Upper lobe of right lung (tissue), 1 donor: ENCODE measurements at places on chromosomes 1 and 21.

- no peak for DNase-seq
Measured at GRCh38 chr1:59569198-59569597, 245.6 kb upstream of the HOOK1 start.

GRCh38 chr1:113940365-113941244 is 11.5 kb downstream of the HIPK1 start:
- DNase-seq, result no peak

- DNase-seq, result no peak
Measured at GRCh38 chr1:232620356-232620969, 9.5 kb downstream of the SIPA1L2 start.

DNA sequence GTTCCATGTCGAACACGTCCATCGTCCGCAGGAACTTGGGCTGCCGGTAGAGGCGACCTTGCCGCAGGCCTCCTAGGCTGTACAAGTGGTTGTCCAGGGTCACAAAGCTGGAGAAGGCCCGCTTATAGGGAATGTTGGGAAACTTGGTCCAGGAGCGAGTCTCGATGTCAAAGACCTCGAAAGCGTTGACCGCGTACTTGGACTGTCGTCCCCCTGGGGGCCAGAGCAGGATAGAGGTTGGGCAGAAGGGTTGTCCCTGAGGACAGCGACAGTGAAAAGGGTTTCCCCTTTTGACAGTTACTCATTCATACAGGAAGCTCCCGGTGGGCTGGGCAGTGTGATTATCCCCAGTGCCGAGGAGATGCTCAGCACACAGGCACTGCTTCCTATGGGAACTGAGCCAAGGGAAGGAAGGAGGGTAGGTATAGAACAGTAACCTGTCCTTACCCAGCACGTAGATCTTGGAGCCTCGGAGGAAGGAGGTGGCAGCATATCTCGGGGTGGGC is 17.5 kb downstream of the KLHDC8A start:
- no peak for DNase-seq

GRCh38 chr21:29233256-29233546 is 65.5 kb upstream of the BACH1 start:
- DNase-seq, result no peak

- no peak for DNase-seq
Measured at GRCh38 chr1:150775276-150775675, 9.7 kb upstream of the CTSS start.

GRCh38 chr1:151145304-151146071 is 943 bp downstream of the SEMA6C start:
- peak; percentile 67 for DNase-seq

GRCh38 chr1:168555508-168556046 is 11.8 kb upstream of the XCL2 start:
- DNase-seq, result no peak

DNA sequence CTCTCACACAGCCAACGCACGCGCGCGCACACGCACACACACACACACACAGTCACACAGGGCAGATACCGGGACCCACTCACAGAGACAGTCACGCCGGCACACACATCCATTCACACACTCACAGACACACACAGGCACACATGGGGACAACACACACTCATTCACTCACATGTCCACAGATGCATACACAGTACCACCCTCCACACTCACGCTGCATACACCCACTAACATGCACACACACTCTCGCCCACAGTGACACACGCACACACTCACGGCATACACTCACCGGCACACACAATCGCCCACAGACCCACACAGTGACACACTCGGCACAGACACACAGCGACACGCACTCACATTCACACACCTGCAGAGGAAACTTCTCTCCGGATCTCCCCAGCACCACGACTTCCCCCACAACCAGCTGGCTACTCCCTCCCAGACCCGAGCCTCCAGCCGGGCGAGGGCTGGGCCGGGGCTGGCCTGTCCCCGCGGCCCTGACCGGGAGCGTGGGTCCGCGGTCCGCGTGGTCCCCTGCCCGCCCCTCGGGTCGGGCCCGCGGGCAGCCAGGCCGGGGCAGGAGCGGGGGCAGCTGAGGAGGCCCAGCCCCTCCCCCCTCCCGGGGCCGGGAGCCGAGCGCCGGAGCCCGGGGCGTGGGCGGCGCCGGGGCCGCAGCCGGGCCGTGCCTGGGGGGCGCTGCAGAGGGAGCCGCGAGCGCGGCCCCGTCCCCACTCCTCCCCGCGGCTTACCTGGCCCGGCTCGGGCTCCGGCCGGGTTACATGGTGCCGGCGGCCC is 552 bp downstream of the DLGAP3 start:
- DNase-seq, result no peak

- no peak for DNase-seq
Measured at GRCh38 chr21:38129711-38130110, 127.1 kb upstream of the KCNJ15 start.

DNA sequence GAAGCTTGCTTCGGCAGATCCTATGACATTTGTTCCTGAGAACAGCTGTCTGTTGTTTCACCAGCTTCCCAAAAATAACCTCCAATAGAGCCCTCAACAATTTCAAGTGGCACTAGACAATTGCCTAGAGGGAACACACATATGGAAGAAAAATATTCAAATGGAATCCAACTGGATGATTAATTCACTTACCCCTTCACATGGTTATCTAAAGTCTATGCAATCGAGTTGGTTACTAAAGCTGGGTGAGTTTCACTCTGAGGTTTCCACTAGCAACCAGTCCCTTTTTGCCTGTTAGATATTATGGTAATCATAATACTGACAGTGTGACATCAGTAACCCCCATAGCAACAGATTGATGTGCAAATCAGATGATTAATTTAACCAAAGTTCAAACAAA is at the start of gene LEMD1:
TSS of gene LEMD1 (minus strand) at position 259 of the 400 bp plus-strand sequence. CDS start 1,520 bp downstream, outside the sequence.
- no peak for DNase-seq

DNA sequence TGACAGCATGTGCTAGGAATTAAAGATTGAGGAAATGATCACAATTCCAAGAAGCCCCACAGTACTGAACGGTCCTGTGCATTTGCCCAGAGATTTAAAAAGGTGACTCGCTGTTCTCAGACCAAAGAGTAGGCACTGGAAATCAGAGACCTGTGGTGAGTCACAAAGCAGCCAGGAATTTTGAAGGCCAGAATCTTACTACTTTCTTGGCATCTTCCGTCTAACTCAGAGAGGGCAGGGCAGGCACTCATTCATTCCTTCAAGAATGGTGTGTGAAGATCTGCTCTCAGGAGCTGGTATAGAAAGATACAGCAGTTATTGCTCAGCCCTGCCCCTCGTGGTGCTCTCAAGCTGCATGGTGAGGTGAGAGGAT is 57.9 kb downstream of the BRINP2 start:
- no peak for DNase-seq

DNA sequence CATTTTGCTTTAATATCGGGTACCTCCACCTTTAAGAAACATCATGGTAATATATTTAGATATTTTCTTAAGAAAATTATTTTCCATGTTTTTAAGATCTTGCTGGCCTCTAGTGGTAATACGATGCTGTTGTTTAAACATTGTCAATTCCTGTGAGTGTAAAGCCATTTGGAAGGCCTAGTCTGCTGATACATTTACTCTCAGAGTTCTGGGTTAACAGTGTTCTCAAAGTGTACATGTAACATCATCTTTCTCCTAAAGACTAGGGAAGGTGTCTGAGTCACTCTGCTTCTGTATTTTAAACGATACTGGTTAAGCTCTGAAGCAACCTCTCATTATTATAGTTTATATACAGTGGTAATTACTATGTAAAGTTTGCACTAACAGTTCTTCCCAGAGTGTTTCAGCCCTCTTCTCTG is 189.1 kb downstream of the RASAL2 start:
- DNase-seq, result no peak

GRCh38 chr1:9203511-9203982 is 31.0 kb upstream of the H6PD start:
- peak; percentile 62 for DNase-seq

DNA sequence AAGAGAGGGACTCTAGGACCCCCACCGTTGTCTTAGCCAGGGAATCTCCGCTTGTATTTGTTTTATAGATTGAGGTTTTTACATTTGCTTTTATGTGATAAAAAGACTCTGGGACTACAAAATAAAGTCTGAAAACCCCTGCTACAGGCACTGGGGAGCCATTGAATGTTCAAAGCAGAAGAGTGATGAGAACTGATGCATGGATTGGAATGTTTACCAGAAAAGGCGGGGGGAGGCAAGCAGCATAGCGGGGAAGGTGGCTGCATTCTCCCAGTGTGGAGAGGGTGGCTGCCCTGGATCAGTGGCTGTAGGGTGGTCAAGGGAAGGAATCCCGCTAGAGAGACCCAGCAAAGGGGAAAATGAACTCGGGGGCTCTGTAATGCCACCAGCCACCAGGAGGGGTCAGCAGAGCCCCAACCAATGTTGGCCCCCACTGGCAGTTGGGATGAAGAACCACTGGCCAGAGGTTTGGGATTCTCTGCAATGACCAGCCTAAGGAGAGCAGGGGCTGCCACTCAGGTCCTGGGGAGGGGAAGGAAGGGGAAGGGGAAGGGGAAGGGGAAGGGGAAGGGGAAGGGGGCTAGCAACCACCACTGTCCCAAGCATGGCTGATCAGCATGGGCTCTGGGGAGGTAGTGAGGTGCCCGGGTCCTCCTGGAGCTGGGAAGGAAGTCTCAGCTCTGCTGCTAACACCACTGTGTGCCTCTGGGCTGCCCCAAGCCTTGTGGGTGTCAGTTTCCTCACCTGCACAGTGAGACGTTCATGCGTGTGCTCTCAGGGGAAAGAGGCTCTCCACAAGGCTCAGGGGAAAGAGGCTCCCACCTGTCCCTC is 19.2 kb upstream of the PEF1 start:
- peak; percentile 73 for DNase-seq

DNA sequence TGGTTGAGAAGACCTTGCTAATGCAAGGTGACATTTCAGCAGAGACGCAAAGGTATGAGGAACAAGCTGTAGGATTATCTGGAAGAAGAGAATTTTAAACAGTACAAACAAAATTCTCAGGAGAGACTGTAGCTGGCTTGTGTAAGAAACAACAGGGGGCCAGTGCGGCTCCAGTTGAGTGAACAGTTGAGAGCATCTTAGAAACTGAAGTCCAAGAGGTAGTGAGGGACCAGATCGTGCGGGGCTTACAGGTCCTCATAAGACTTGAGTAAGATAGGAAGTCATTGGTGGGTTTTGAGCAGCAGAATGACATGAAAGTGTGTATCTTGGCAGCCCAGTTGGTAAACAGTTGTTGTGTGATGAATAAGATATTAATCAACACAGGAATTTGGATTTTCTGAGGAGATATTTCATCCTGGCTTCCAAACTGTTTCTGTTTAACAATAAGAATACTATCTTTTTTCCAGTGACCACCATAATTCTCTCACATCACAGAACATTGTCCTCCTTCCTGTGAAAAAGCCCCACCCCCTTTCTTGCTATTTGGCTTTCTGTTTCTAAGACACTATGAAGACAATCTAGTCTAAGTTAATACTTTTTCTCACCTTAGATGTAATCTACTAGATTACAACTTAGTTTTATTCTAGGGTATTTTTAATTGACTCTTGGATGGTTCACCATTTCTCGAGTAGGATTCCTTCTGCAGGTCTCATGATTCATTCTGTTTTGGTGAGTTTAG is 62.4 kb downstream of the SASS6 start:
- no peak for DNase-seq

GRCh38 chr21:25660233-25660632 is 21.2 kb downstream of the JAM2 start:
- no peak for DNase-seq

GRCh38 chr21:44399151-44399954 is 45.9 kb downstream of the TRPM2 start:
- no peak for DNase-seq

- peak; percentile 74 for DNase-seq
Measured at GRCh38 chr1:9438431-9439073, 100.7 kb upstream of the SLC25A33 start.

DNA sequence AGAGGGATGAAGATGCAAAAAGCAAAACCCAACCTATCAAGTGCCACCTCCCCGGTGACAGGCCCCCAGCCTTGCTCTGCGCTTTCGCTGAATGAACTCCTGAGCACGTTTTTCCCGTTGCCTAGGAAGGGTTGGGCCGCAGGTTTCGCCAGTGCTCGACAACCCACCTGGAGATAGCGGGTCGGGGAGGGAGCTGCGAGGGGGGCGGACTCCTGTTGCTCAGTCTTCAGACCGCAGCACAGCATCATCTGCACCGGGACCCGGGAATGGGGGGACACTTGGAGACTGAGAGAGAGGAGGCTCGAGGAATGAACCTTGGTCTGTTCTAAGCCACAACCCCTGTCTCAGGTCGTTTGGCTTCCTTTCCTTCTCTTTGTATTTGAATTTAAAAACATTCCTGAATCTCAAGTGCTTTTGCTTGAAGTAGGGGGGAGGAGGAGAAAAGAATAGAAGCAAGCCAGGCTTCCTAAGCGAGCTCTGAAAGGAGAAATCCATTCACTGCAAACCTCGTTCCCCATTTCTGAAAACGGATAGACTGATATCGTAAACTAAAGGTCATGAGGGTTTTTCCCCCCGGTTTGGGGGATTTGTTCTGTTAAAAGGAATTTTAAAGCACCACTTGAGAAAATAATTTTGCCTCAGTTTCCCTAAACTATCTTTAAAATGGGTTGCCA is 1.2 kb downstream of the AK5 start:
- no peak for DNase-seq

DNA sequence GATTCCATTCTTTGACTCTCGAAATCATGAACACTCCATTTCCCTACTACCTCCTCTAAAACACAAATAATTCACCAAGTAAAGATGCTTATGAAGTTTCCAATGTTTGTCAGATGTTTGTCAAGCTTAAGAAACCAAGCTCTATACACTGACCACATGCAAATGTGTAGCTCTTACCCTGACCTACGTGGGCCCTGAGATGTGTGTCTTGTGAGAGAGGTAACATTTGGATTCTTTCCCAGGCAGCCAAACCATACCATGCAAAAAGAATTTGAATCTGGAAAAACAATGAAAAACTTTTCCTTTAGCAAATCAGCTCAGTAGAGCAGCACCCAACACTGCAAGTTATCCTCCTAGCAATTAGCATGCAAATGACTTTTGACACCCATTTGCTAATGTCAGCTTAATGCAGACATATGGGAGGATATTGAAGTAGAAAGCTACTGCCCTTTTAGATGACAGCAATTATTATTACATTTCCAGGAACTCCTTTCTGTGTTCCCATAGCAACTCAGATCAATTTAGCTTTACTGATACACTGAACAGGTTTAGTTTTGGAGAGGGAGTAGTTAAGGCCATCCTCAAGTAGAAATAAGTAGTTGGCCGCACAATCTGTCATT is 83.2 kb upstream of the RGS4 start:
- DNase-seq, result no peak

DNA sequence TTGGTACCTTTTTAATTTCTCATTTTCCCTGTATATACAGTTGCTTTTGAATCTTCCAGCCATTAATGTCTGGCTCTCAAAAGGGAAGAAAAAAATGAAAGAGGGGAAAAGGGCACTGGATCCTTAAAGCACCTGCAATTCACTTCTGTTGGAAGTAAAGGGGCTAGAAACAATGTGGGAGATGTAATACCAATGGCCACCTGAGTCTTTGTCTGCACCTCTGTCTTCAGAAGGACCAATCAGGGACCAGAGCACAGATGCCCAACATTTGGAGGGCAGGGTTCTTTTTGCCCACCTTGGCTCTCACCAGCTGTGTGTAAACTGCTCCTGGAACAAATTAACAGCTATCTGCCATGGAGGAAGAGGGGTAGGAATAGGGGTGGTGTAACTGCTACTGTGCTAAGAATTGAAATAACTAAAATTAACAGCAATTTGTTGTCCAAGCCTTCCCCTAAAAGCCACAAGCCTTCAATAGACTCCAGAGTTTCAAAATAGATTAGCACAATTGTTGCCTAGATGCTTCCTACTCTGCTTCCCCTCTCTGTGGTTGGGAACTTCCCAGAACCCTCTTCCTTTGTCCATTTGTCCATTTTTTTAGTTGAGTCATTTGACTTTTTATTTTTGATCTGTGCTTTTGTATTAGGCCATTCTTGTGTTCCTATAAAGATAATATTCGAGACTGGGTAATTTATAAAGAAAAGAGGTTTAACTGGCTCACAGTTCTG is 11.5 kb upstream of the LRRC8B start:
- no peak for DNase-seq
